ENCODE measurements at places on chromosomes 2 and 18. TPM values are rescaled to one million over a fixed set of nuclear protein-coding genes. Genes with fewer than 3 reads are reported as not detected.

The FAHD2B gene
- 29.8 TPM for total RNA-seq

The GULP1 gene
- total RNA-seq: not detected

The IL1R2 gene
- total RNA-seq: not detected

The B3GNT7 gene
- 0.34 TPM for total RNA-seq

The MERTK gene
- total RNA-seq: 0.21 TPM

The MREG gene
- 10.9 TPM for total RNA-seq

The COLEC12 gene
- not detected for total RNA-seq

GRCh38 chr18:79517341-79517740, 121.6 kb downstream of the NFATC1 start:
- H3K4me1 ChIP-seq: peaks cover 57% of the 10 kb centered on the region
- H3K36me3 ChIP-seq: peaks cover 12% of the 10 kb centered on the region
- peak overlapping the region; percentile 45 for H3K4me3 ChIP-seq
- peak; percentile 68 for DNase-seq
- H3K27ac ChIP-seq: peak overlapping the region; percentile 89
- no peaks in the 10 kb centered on the region for H3K27me3 ChIP-seq

DNA sequence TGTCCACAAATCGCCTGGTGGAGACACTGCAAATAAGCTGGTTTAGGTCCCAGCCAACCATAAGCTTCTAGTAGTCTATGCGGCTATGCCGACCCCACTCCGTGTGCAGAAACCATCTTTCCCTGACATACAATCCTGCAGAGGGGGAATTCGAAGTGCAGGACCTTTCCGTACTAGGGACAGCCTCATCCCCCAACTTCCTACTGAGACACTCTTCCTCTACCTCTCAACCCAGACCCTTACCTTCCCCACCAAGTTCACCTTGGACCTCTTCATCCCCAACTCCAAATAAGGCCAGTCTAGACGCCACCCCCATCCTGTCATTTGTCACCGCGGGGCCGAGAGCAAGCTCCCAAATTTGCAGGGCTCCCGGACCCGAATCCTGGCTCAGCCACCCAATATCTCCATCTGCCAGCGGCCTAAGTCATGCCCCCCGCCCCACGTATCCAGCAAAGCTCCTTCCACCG, 496 bp downstream of the SUCLG1 start:
- no peaks in the 10 kb centered on the region for H3K27me3 ChIP-seq
- peak overlapping the region; percentile 85 for H3K4me3 ChIP-seq
- peaks cover 36% of the 10 kb centered on the region for H3K4me1 ChIP-seq
- peak; percentile 39 for DNase-seq
- peak overlapping the region; percentile 97 for H3K27ac ChIP-seq

GRCh38 chr2:128552141-128552805, 233.6 kb upstream of the HS6ST1 start:
- H3K4me3 ChIP-seq: no peak overlapping the region
- no peaks in the 10 kb centered on the region for H3K4me1 ChIP-seq
- peak; percentile 1 for DNase-seq
- H3K27me3 ChIP-seq: no peaks in the 10 kb centered on the region

DNA sequence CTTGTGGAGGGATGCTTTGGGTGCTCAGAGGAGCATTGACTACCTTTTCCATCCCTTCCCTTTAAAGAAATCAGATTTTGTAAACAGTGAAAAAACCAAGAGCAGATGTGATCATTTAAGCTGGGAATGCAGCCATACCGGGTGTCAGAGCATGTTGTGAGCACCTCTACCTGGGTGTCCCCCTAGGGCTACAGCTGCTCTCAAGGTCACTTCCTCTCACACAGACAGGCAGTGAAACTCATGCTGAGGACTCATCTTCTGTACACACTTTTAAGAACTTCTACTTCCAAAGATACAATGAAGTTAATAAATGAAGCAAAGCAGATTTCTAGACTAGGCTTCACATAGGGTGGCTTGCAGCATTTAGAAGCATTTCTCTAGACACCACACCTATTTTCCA, 48.4 kb upstream of the FRZB start:
- DNase-seq: no peak
- H3K27ac ChIP-seq: no peak overlapping the region
- H3K4me3 ChIP-seq: no peak overlapping the region
- H3K36me3 ChIP-seq: no peaks in the 10 kb centered on the region
- H3K4me1 ChIP-seq: no peaks in the 10 kb centered on the region
- peaks cover 8% of the 10 kb centered on the region for H3K27me3 ChIP-seq

- H3K4me1 ChIP-seq: peaks cover 15% of the 10 kb centered on the region
- H3K27me3 ChIP-seq: no peaks in the 10 kb centered on the region
- H3K27ac ChIP-seq: peak overlapping the region; percentile 35
- no peak for DNase-seq
- H3K36me3 ChIP-seq: peaks cover 74% of the 10 kb centered on the region
- no peak overlapping the region for H3K4me3 ChIP-seq
These were observed 55.7 kb downstream of the PTPN2 start for GRCh38 chr18:12828116-12829051.

DNA sequence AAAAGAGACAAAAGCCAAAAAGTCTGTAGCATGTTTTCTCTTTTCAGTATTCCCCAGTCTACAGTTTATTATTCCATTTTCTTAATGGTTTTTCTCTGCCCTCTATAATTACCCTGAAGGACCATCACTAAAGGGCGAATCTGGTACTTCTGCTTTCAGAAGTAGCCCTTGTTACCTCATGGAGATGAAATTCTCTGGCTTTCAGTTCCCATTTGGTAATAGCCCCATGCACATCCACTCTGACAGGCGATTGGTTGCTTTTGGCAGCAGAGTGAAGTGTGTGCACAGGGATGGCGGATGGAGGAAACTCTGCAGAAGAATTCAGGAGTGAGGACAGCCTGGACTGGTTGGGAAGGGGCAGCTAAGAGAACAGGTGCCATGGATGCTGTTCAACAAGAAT, 66.3 kb upstream of the NABP1 start:
- H3K27ac ChIP-seq: no peak overlapping the region
- H3K4me1 ChIP-seq: peaks cover 4% of the 10 kb centered on the region
- no peaks in the 10 kb centered on the region for H3K27me3 ChIP-seq
- H3K4me3 ChIP-seq: no peak overlapping the region
- H3K36me3 ChIP-seq: peaks cover 1% of the 10 kb centered on the region
- DNase-seq: no peak

DNA sequence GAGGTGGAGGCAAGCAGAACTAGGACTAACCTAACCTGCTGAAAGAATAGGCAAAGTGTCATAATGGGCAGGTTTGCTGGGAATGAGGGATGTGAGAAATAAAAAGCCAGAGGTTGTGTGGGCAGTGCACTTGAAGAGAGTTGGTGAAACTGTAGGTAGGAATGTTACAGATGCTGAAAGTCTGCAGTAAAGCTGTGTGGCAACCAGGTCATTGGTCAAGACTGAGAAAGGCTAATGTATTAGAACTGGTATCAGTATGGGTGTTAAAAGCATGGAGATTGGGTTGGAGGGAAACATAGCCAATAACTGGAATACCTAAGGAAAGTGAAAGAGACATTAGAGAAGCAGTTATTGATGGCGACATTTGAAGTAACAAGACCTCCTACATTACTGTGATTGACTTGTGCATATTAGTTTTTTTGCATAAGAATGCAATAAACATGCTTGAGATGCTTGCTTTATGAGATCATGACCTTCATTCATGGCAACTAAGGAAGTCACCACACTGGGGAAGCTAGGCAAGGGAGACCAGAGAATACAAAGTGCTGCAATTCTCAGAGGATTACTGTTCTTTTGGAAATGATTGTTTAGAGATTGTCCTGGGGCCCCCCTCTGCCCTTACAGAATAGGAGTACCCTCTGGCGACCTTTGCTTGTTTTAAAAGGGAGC, 11.8 kb downstream of the GULP1 start:
- H3K4me1 ChIP-seq: no peaks in the 10 kb centered on the region
- H3K4me3 ChIP-seq: no peak overlapping the region

- no peaks in the 10 kb centered on the region for H3K36me3 ChIP-seq
- DNase-seq: no peak
- H3K27me3 ChIP-seq: no peaks in the 10 kb centered on the region
- H3K27ac ChIP-seq: no peak overlapping the region
- no peak overlapping the region for H3K4me3 ChIP-seq
- no peaks in the 10 kb centered on the region for H3K4me1 ChIP-seq
These were observed 68.7 kb upstream of the MC2R start for GRCh38 chr18:13984080-13984479.

DNA sequence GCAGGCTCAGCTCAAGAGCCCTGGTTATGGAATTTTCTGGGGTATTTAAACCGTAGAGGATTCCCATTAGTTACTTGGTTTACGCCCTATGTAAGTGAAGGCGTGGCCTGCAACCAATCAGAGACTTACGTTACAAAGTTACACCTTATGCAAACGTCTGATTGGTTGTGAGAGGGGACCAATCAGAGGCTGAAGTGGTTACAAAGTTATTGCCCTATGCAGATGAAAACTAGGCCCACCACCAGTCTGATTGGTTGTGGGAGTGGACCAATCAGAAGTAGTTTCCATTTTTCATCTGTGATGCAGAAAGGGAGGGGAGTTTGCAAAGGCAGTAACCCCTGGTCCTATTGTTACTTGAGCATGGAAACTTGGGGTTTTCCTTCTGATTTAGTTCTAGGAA, 49.1 kb downstream of the DLGAP1 start:
- H3K36me3 ChIP-seq: no peaks in the 10 kb centered on the region
- no peaks in the 10 kb centered on the region for H3K4me1 ChIP-seq
- no peak for DNase-seq

GRCh38 chr18:58714259-58714658, 43.0 kb downstream of the MALT1 start:
- H3K27ac ChIP-seq: peak overlapping the region; percentile 70
- H3K27me3 ChIP-seq: no peaks in the 10 kb centered on the region
- H3K4me3 ChIP-seq: peak overlapping the region; percentile 3
- peaks cover 45% of the 10 kb centered on the region for H3K4me1 ChIP-seq
- peaks cover 62% of the 10 kb centered on the region for H3K36me3 ChIP-seq

GRCh38 chr2:231683292-231684235, 24.8 kb upstream of the PTMA start:
- H3K27ac ChIP-seq: no peak overlapping the region
- peaks cover 17% of the 10 kb centered on the region for H3K4me1 ChIP-seq
- no peak for DNase-seq
- H3K36me3 ChIP-seq: no peaks in the 10 kb centered on the region
- H3K27me3 ChIP-seq: peaks cover 16% of the 10 kb centered on the region
- H3K4me3 ChIP-seq: no peak overlapping the region

- peak overlapping the region; percentile 80 for H3K4me3 ChIP-seq
- peaks cover 18% of the 10 kb centered on the region for H3K4me1 ChIP-seq
- no peak overlapping the region for H3K27ac ChIP-seq
- H3K27me3 ChIP-seq: peaks cover 28% of the 10 kb centered on the region
These were observed 64.7 kb upstream of the MAPRE2 start for GRCh38 chr18:34976534-34976898.

GRCh38 chr2:182625814-182626213, 90.2 kb upstream of the DNAJC10 start:
- no peaks in the 10 kb centered on the region for H3K4me1 ChIP-seq
- no peak for DNase-seq

DNA sequence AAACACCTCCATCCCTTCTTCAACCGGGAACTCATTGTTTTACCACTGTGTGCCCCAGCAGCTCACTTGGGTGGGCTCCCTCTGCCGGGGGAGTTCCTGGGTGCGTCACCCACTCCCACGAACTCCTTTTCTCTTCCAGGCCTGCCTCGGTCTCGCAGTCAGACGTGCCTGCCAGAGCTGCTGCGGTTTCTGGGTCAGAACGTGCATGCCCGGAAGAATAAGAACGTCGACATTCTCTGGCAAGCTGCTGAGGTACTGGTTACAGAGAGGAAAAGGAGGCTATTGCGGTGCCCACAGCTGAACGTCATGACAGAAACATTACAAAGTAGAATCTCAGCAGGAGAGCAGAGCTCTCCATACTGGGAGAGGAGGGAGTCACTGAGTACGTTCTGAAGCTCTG, 35.6 kb downstream of the COA5 start:
- no peak for DNase-seq
- peaks cover 79% of the 10 kb centered on the region for H3K36me3 ChIP-seq
- H3K4me3 ChIP-seq: no peak overlapping the region
- H3K4me1 ChIP-seq: peaks cover 2% of the 10 kb centered on the region

DNA sequence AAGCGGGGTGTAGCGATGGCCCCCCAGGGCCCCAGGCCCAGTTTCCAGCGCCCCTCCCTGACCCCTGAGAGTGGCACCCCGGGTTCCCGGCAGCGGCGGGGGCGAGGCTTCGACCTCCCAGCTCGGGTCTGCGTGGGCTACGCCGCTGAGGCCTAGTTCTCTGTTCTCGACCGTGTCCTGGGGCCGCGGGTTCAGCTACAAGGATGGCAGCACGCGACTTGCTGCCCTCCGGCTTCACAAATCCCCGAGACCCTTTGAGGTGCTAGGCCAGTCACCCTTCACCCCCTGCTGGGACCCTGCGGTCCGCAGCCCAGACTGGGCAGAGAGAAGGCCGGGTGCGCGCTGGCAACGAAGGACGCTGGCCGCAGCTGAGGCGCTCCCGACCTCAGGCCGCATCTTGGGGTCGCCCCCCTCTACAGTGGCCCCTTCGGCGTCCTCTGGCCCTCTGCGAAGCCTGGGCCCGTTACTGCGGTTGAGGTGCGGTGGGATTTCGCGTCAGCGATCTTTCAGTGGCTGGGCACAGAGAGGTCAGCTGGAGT, 1.2 kb downstream of the OTX1 start:
- peak overlapping the region; percentile 15 for H3K4me3 ChIP-seq
- H3K27ac ChIP-seq: no peak overlapping the region
- peaks cover 6% of the 10 kb centered on the region for H3K36me3 ChIP-seq
- DNase-seq: no peak

- H3K27ac ChIP-seq: no peak overlapping the region
- no peak overlapping the region for H3K4me3 ChIP-seq
These were observed 124.0 kb downstream of the SMAD7 start for GRCh38 chr18:48826806-48827205.

DNA sequence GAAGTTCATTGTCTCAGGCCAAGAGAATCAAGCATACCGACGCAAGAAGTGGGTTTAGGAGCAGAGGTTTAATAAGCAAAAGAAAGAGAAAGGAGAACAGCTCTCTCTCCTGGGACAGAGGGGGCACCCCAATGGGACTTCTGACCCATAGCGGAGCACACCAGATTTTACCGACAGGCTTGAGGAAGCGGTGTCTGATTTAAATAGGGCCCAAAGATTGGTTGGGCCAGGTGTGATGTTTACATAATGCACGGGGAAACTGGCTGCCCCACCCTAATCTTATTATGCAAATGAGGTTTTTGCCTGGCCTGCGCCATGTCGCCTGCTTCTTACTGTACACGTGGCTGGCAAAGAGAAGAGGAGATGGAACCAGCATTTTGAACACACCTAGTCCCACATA, 106.2 kb downstream of the MREG start:
- H3K27me3 ChIP-seq: peaks cover 28% of the 10 kb centered on the region
- H3K4me1 ChIP-seq: no peaks in the 10 kb centered on the region
- no peak overlapping the region for H3K4me3 ChIP-seq
- H3K27ac ChIP-seq: no peak overlapping the region
- no peak for DNase-seq
- H3K36me3 ChIP-seq: no peaks in the 10 kb centered on the region

DNA sequence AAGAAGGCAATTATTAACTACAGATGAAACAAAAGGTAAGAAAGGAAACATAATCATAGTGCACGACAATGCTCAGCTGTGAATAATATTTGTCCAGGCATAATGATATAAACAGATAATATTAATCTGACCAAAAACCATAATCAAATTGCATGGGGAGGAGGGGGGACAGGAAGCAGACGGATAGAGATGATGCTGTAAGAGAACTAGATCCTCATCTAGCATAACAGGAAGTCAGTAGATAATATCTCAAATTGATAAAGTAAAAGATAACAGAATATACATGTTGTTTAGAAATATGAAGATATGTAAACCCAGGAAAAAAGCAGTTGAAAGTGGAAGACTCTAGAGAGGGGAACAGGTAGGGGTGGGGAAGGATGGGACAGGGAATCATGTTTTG, 84.9 kb upstream of the TGFA start:
- peaks cover 8% of the 10 kb centered on the region for H3K27me3 ChIP-seq
- H3K36me3 ChIP-seq: no peaks in the 10 kb centered on the region
- H3K27ac ChIP-seq: no peak overlapping the region
- H3K4me1 ChIP-seq: peaks cover 11% of the 10 kb centered on the region
- H3K4me3 ChIP-seq: no peak overlapping the region
